ENCODE measurements at places on chromosomes 3 and 15.

DNA sequence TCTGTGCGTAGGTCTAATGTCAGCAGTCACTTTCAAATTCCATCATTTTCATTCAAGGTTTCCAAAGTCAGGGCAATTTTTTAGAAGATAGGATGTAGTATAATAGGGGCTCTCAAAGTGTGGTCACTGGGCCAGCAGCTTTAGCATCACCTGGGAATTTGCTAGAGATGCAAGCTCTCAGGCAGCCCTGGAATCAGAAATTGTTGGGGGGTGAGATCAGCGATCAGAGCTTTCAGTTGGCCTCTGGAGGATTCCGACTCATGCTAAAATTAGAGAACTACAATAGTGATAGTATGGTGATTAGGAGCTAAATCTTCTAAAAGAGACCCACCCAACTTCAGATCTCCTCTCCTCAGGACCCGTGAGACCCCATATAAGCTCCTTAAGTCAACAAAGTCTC lies 2.4 kb upstream of the FRMD4B start:
- no peaks in the 10 kb centered on the region for H3K4me1 ChIP-seq
- no peak for DNase-seq
- H3K36me3 ChIP-seq, result no peaks in the 10 kb centered on the region
- H3K27ac ChIP-seq, result no peak overlapping the region

- no peak overlapping the region for H3K27ac ChIP-seq
- no peaks in the 10 kb centered on the region for H3K4me1 ChIP-seq
- no peaks in the 10 kb centered on the region for H3K36me3 ChIP-seq
Measured at GRCh38 chr3:110624576-110624975, 447.0 kb upstream of the NECTIN3 start.

- H3K27me3 ChIP-seq, result no peaks in the 10 kb centered on the region
- no peak overlapping the region for H3K4me3 ChIP-seq
- no peaks in the 10 kb centered on the region for H3K4me1 ChIP-seq
- no peak overlapping the region for H3K27ac ChIP-seq
- DNase-seq, result no peak
Measured at GRCh38 chr3:45319996-45320305, 68.4 kb upstream of the LARS2 start.

- H3K4me3 ChIP-seq, result no peak overlapping the region
- H3K36me3 ChIP-seq, result no peaks in the 10 kb centered on the region
- H3K27me3 ChIP-seq, result no peaks in the 10 kb centered on the region
- no peak for DNase-seq
Measured at GRCh38 chr15:58909616-58910015, 23.9 kb downstream of the SLTM start.

- peaks cover 6% of the 10 kb centered on the region for H3K4me1 ChIP-seq
- no peak for DNase-seq
- H3K27ac ChIP-seq, result no peak overlapping the region
Measured at GRCh38 chr3:29635888-29636287, 355.0 kb downstream of the RBMS3 start.

Data from testis (tissue), 5 donors.